ENCODE measurements at places on chromosomes 6 and 20.
A peak's percentile ranks its signal among the peaks of the same experiment; 100 is the strongest.

DNA sequence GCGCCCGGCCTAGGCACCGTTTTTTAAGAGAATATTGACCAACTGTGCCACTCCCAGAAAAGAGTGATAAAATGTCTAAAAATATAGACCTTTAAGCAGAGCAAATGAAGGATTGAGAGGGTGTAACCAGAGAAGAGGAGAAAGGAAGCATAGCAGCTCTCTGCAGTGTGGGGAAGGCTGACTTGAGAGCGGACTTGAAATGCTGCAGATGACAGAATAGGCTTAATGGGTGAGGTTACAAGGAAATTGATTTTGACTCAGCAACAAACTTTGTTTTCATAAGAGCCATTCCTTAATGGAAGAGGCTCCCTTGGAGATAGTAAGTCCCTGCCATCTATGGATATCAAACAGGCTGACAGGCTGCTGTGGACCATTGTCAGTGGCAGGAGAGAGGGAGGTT lies 7.7 kb upstream of the JAG1 start:
- no peak for DNase-seq

DNA sequence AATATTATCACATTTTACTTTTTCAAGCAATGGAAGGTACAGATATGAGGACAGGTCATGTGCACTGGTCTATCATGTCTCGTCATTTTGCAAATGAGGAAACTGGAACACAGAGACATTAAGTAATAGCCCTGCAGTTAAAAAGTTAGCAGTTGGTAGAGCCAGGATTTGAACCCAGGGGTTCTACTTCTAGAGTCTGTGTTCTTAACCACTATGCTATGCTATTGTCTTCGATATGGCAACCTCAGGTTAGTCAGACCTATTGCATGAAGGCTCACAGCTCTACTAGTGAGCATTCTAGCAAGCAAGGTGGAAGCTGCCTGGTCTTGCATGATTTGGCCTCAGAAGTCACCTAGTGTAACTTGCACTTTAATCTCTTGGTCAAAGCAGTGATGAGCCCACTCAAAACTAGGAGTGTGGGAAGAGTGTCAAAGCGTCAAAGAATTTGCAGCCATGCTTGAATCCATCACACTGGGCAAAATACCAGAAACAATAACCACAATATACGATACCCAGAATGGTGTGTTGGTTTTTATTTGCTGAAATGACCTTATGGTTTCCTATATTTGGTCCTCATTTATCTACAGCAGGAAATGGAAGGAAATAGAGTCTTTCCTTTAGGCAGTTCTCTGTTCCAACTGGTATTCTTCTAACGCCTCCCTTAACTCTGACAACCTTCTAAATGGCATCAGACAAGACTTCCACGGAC lies 20.4 kb upstream of the BMP2 start:
- DNase-seq = no peak

DNA sequence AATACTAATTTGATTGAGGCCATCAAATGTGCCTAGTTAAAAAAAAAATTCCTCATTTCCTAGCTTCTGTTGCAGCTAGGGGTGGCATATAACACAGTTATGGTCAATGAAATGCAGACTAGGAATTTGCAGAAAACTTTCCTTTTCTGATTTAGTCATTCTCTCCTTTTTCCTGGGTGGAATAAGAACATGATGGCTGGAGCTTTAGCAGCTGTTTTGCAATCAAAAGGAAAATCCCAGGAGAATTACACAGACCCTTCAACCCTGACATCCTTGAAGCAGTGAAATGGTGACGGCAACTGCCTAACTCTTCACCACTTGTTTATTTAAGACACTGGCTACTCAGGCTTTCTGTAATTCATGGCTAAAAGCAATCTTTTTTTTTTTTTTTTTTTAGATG lies 23.1 kb upstream of the RIMS4 start:
- no peak for DNase-seq

DNA sequence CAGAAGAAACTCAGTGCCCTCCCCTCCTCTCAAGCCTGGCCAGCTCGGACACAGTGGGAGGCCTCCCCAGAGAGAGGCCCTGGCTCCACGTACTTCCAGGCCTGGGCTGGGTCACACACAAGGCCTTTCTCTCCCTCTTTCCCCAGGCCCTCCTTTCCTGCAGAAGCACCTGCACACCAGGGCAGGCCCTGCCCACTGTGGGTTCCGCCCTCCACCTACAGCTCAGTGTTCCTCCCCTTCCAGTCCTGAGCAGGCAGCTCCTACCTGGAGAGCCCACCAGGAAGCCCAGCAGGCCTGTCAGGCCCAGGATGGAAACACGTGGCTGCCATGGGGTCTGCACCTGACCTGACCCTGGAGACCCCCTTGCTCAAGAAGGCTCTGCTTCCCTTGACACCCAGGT lies 18.9 kb downstream of the HLA-F start:
- no peak for DNase-seq

DNA sequence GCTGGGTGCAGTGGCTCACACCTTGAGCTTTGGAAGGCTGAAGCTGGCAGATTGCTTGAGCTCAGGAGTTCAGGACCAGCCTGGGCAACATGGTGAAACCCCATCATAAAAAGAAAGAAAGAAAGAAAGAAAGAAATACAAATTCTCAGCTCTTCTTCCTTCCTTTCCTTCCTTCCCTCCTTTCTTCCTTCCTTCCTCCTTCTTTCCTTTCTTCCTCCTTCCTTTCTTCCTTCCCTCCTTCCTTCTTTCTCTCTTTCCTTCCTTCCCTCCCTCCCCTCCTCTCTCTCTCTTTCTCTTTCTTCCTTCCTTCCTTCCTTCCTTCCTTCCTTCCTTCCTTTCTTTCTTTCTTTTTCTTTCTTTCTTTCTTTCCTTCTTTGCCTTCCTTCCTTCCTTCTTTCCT lies 21.0 kb upstream of the NCOA3 start:
- no peak for DNase-seq

- DNase-seq = no peak
These were observed 88.0 kb downstream of the SCML4 start for GRCh38 chr6:107735906-107736635.

DNA sequence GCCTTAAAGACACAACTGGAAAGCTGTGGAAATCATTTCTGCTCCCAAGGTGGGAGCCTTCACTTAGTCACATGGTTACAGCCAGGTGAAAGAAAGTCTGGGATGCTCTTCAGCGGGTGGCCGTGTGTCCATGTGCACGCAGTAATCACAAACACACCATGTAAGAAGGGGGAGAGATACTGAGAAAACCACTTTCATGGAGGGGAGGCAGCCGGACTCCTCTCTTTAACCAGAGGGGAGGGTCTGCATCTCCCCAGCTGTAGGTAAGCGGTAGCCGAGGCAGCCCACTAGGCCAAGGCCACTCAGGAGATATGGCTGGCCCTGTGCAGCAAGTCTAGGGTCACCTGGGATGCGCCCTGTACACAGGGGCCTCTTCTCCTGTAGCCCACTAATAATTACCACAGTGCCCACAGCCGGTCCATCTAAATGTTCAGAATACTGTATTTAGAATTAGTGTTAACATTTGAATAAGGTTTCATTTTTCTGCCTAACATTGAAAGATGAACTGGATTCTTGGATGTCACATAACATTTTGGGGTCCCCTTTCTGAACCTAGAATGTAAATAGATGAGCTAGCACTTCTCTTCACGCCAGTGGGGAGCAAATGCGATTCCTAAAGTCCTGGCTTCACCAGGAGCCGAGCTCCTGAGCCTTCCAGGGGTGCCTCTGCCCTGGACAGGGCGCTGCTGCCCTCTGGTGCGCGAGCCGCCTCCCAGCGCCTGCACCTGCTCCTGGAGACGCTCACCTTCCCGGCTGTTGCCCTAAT lies 15.9 kb downstream of the GPR31 start:
- no peak for DNase-seq

DNA sequence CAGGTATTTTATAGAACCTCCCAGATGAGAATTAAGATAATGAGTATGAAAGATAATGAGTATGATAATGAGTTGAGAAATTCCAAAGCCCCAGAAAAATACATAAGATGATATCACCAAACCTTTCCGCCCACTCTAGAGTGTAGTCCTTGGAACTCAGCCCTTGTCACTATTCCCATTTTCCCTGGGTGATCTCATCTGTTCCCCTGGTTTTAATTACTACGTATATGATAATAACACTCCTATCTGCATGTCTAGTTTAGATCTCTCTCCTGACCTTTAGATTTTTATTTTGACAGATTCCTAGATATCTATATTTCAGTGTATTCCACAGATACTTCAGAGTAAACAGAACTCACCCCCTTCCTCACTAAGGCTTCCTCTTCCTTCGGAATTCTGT lies 51.0 kb upstream of the ASIP start:
- no peak for DNase-seq

DNA sequence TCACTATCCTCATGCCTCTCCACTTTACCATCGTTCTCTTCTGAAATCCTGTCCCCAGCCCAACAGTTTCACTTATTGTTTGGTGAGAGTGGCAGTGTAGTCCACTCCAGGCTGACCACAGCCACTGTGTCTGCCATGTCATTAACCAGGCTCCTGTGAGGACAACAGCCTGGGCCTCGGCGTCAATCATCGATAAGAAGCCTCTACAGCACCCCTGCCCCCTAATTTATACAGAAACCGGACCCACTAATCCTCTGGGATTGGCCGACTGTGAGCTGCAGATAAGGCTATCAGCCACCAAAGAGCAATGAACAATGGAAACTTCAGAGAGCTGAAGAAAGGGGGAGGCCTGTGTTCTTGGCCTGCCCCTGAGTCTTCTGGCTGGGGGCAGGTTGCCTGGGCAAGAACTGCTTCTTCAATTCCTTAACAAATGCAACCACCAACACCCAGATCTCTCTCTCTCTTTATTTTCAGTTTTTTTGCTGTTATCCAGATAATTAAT lies 3.4 kb downstream of the EGFL8 start:
- DNase-seq = no peak

GRCh38 chr6:28555136-28555535 lies 29.5 kb downstream of the GPX5 start:
- no peak for DNase-seq

- DNase-seq = no peak
These were observed 1.4 kb downstream of the GFOD1 start for GRCh38 chr6:13485923-13486562.

DNA sequence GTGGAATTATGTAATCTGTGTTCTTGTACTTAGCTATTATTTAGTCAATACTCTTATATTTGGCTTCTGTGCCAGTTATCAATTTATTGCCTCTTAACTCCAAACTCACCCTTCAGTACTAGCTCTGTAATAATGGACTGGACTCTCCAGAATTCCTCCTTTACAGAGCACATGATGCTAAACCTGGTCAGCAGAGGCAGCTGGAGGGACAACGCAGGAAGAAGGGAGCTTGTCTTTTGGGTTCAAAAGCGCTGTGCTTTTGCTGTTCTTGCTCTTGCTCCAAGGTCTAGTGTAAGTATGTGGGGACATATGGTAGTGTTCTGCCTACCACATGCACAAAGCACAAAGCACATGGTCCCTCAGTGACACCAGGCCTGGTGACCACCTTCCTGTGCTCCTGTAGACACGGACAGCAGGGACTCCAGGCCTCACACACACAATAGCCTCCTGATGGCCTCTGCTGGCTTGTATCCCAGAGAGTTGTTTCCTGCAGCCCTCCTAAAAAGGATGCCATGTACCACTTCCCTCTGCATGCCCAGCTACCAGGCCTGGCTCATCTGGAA lies 46.1 kb downstream of the CHD6 start:
- no peak for DNase-seq

DNA sequence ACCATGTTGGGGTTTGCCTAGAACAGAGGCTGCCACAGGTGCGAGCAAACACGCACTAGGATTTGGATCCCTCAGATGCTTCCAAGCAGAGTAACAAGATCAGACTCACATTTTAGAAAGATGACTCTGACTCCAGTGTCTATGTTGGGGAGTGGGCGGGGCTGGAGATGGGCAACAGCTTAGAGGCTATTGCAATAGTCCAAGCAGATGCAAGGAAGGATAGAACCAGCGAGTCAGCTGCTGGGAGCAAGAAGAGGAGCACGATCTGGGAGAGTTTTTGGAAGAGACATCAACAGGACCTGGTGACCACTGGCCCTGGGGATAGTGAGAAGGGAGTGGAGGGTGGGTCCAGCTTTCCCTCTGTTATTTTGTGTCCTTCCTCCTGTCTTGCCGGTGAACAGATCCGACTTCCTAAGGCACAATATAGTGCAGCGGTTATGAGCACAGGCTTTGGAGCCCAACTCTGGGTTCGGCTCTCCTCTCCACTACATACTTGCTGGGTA lies 52.7 kb downstream of the FGD2 start:
- no peak for DNase-seq

DNA sequence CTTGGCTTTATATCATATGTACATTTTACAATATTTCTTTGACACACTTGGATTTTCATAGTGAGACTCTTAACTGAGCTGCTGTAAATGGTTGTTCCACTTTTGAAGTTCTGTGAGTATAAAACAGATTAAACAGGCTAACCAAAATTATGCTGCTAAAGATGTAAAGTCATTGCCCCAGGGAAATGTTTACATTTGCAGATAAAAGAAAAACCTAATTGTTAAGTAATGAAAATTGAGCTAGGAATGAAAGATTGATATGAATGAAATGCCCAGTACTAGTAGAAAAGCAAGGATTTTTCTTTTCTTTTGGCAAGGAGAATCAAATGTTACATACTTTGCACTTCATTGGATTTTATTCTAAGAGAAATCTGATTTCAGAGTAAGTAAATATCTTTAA lies 159.4 kb downstream of the IMPG1 start:
- no peak for DNase-seq

- no peak for DNase-seq
These were observed 28.0 kb upstream of the PTGIS start for GRCh38 chr20:49595811-49596561.

GRCh38 chr6:2756687-2757224 lies 6.0 kb upstream of the MYLK4 start:
- no peak for DNase-seq

GRCh38 chr6:112827793-112828192 lies 480.7 kb downstream of the RFPL4B start:
- DNase-seq = peak; percentile 12

DNA sequence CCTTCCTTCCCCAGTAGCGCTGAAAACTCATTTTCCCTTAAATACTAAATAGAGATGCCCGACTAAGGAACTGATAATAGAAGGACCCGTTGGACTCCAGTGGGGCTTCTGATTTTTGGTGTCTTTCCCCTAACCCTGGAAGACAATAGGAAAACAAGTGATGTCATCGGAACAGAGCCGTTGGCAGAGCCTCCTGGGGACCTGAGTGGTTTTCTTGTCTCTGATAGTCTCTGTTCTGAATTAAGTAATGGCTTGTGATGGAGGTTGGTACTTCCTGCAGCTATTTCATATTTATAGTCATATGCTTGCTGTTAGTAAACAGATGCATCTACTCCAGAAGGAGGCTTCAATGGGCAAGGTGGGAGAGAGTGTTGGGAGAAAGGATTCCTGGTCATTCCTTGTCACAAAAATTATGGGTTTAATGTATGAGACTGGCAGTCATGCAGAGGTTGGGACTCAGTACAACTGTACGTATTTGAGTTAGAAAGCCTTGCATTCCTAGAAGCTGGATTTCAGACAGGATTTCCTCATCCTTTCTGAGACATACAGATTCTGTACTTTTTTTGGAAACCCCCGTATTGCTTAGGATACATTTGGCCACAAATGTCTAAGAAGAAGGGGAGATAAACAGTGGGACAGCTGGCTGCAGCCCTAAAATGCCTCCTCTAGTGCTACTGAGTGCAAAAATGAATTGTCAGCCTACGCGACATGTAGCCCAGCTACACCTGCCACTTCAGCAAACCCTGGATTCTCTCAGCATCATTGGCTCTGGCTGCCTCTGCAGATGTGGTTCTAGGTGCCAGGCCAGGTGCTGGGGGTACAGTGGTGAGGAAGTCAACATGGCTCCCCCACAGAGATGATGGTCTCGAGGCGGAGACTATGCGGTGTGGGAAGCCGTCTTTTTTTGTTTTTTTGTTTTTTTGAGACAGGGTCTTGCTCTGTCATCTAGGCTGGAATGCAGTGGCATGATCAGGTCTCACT lies 38.1 kb downstream of the CDS2 start:
- no peak for DNase-seq

Measured in GM04503 (cell line).